Suprapubic skin (tissue), 4 donors: ENCODE measurements at places on chromosomes 1 and 21. TPM values are rescaled to one million over a fixed set of nuclear protein-coding genes. Genes with fewer than 3 reads are reported as not detected.

The AMY1A gene
- total RNA-seq = not detected

The ATXN7L2 gene
- 6.9 TPM for total RNA-seq

The S100A16 gene
- total RNA-seq = 344 TPM

The CRYBG2 gene
- total RNA-seq = 96.9 TPM

The TNFRSF25 gene
- 132 TPM for total RNA-seq

The NR5A2 gene
- 1.3 TPM for total RNA-seq
